ENCODE measurements at places on chromosomes 3 and 15.

- no peak for DNase-seq
Measured at GRCh38 chr3:144760831-144761230, 789.2 kb downstream of the DIPK2A start.

DNA sequence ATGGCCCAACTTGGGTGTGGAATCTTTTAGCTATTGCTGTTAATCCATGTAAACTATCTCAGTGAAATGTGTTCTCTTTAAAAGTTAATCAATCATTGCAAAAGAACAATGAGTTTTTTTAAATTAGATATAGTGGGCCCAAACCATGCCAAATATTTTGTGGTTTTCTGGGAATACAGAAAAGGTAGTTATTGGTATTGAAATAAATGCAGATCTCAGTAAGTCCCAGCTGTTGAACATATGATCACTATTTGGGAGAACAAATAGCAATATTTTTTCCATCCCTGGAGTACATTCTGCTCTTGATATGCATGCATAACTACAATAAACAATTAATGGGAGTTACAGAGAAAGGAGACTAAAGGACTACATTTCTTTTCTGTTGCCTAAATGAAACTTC, 36.0 kb upstream of the LEKR1 start:
- DNase-seq: no peak

GRCh38 chr3:54366839-54367238, 244.5 kb downstream of the CACNA2D3 start:
- DNase-seq: no peak

DNA sequence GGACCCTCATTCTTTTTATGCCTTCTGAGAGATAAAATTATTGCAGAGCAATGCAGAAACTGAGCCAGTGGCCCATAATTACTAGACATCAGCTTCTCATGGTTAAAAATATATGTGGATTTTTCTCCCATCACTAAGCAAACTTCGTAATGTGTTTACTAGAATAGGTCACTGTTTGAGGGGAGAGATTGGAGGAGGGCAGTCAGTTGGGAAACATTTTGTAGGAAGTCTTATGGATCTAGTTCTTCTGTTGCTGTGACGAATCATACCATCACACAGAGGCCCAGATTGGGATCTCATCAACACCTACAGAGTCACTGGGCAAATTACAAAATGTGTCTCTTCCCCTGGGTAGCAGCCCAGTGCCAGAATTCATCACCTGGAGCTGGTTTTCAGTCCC, 81.4 kb downstream of the PDE8A start:
- no peak for DNase-seq

GRCh38 chr3:178043084-178043483, 493.2 kb upstream of the KCNMB2 start:
- DNase-seq: no peak

DNA sequence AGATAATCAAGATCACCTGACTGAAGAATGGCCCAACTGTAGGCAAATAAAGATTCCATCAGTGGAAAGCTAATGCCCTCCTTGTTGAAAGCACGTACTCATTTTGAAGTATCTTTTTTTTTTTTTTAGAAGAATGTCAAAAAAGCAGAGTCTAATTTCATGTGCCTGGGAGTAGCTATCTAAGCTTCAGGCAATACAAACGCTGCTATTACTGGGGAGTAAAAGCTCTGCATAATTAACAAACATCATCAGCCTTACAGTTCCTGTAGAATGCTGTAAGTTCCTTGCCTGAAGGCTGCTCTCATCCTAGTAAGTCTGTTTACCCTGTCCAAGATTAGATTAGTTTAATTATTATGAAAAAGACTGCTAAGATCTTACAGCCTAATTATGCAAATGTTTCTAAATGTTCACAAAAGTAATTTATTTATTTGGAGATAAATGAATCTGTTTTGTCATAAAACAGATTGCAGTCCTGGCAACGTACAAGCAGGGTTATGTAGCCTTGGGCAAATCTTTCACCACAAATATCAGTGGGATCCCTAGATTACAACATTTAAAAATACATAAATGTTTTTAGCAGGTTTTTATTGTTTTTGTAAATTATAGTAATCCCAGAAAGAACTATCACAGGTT, 451.3 kb upstream of the AGTR1 start:
- no peak for DNase-seq

DNA sequence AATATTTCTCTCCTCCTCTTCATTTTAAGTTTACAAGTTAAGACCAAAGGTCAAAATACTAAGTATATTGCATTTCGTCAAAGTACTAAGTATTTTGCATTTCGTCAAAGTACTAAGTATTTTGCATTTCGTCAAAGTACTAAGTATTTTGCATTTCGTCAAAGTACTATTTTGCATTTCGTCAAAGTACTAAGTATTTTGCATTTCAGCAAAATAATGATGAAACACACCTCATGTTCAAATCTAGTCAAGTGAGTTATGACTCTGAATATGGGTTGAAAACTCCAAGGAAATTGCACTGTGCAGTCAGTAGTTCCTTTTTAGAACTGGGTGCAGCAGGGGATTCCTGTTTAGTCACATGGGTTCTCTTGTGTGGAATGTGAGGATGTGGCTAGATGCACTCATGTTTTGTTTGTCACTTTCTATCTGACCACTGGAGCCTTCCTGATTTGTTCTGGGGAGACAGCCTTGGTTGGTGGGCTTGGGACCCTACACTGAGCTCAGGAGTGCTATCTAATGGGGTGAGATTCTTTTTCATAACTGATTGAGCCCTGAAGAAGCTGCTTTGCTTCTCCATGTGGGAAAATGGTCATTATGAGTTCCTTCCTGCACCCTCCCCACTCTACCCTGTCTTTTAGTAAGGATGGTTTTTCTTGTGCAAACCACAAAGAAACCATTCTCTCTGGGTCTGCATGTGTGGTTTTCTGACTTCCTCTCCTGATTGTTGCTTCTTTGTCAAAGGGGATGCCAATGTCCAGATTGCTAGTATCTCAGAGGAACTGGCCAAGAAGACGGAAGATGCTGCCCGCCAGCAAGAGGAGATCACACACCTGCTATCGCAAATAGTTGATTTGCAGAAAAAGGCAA, 73.4 kb downstream of the CCK start:
- no peak for DNase-seq

GRCh38 chr3:123728014-123728413, 143.2 kb upstream of the HACD2 start:
- no peak for DNase-seq

DNA sequence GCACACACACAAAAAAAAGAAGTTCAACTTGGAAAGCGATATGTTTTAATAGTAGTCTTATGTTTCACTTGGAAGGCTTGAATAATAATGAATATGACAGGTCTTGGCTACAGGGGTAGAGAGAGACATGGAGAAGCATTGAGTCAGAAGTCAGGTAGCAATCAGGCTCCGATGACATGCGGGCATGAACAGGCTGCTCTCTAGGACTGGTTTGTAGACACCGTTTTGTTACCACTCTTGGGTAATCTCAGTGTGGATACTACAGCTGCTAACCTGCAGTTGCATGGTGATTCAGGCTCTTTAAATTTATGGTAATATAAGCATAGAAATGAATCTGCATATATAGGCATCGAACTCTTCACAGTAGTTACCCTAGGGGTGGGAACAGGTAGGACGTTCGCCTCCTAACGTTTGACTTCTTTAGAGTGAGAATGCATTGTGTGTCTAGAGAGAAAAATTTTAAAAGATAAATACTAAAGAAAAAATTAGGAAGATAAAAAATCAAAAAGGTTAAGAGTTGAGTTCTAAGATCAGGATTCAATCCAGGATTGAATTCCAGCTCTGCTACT, 241.6 kb upstream of the KBTBD8 start:
- DNase-seq: no peak

DNA sequence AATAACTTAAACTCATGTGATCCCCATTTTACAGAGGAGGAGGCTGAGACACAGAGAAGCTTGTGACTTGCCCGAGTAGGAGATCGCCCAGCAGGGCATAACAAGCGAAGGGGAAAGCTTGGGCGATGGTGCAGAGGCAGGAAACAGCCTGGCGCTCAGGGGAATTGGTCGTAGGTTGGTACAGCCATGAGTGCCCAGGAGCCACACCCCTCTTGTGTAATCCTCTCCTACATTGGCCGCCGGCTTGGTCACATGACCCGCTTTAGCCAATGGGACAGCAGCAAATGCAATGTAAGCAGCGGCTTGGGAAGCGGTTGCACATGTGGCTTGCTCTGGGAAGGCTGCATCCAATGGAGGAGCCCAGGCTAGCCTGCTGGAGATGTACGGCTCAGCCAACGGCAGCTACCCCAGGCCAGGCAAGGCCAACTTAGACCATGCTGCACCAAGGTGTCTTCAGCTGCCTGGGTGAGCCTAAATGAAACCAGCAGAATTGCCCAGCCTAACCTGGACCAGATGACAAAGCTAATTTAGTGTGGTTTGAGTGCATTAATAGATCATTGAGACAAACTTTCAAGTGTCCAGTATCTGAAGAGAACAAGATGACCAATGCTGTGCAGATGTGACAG, 50.3 kb upstream of the SLC6A6 start:
- DNase-seq: no peak
